ENCODE measurements at places on chromosomes 1 and 21. TPM values are rescaled to one million over a fixed set of nuclear protein-coding genes. Genes with fewer than 3 reads are reported as not detected.

GRCh38 chr1:78586572-78586971 lies 33.7 kb upstream of the IFI44L start:
- no peak overlapping the region for H3K27ac ChIP-seq
- H3K4me3 ChIP-seq = no peak overlapping the region
- H3K27me3 ChIP-seq = no peaks in the 10 kb centered on the region
- H3K4me1 ChIP-seq = no peaks in the 10 kb centered on the region
- no peak for DNase-seq

DNA sequence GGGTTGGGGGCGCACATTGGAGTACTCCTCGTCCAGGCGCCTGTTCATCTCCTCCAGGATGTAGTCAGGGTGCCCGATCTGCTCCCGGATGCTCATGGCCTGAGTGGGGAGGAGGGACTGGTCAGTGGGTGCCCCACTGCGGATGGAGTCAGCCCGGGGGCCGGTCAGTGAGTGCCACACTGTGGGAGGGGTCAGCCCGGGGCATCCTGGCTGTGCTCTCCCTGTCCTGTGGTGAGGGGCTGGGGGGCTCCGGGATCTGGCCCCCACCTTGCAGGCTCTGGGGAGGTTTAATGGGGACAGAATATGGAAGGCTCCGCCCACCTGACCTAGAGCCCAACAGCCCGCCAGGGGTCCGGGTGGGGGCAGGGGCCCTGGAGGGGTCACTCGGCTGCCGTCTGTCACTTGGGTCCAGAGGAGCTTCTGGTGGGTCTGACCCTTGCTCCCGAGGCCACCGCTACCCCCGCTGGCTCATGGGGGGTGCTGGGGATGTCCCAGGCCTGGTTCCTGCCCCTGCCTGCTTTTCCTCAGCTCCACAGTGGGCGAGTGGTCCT lies 8.8 kb downstream of the PRXL2B start:
- no peak for DNase-seq
- H3K4me3 ChIP-seq = no peak overlapping the region
- no peaks in the 10 kb centered on the region for H3K27me3 ChIP-seq

GRCh38 chr1:61605607-61606321 lies 119.2 kb downstream of the TM2D1 start:
- H3K36me3 ChIP-seq = no peaks in the 10 kb centered on the region
- DNase-seq = no peak
- no peaks in the 10 kb centered on the region for H3K27me3 ChIP-seq
- H3K4me1 ChIP-seq = peaks cover 3% of the 10 kb centered on the region
- H3K27ac ChIP-seq = peak overlapping the region; percentile 79

DNA sequence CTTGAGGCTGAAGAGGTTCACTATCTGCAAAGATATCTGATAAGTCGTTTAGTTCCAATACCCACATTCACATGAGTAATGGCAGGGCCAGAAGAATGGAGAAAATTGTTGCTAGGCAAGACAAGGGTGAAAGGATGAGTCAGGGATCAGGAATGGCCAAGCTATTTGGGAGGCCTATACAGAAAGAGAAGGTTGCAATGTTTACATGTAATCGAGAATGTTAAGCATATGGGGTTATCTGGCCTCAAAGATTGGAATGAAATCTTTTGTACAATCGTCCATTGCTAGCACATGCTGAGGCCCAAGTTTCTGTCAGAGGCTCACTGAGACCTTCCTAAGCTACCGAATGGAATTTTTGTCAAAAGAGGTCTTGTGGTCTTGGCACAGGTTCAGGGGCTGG lies 299.9 kb upstream of the PLD5 start:
- no peaks in the 10 kb centered on the region for H3K4me1 ChIP-seq
- no peaks in the 10 kb centered on the region for H3K27me3 ChIP-seq
- H3K27ac ChIP-seq = no peak overlapping the region
- no peak overlapping the region for H3K4me3 ChIP-seq

DNA sequence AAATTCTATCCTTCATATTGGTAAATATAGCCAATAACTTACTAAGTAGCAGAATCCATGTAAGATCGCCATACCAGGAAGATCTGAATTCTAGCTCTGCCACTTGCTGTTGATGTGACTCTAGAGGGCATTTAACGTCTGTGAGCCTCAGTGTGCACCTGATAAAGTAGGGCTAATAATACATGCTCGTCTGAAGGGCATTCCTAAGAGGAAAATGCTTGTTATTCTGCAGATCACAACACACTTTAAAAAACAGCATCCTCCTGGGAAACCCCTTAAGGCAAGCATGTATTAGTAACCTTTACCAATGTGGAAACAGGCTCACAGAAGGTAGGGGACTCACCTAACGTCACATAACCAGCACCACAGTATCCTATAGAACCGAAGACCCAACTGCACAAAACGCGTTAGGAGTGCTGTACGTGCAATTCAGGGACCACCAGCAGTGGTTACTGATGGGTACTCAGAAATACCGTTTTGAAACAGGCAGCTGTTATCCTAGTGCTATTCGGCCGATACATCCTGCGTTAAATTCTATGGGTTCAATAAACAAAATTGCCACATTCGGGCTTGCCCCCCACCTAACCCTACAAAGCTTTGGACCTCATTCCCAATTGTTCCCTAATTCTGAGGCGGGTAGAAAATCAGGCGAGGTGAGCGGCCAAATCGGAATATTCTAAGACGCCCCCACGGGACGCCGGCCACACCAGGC lies 758 bp downstream of the DEPDC1 start:
- H3K27me3 ChIP-seq = no peaks in the 10 kb centered on the region

- no peaks in the 10 kb centered on the region for H3K36me3 ChIP-seq
- no peak for DNase-seq
- H3K27ac ChIP-seq = no peak overlapping the region
- H3K4me1 ChIP-seq = no peaks in the 10 kb centered on the region
- no peaks in the 10 kb centered on the region for H3K27me3 ChIP-seq
- H3K4me3 ChIP-seq = no peak overlapping the region
These were observed 61.4 kb upstream of the CNN3 start for GRCh38 chr1:94988356-94988755.

DNA sequence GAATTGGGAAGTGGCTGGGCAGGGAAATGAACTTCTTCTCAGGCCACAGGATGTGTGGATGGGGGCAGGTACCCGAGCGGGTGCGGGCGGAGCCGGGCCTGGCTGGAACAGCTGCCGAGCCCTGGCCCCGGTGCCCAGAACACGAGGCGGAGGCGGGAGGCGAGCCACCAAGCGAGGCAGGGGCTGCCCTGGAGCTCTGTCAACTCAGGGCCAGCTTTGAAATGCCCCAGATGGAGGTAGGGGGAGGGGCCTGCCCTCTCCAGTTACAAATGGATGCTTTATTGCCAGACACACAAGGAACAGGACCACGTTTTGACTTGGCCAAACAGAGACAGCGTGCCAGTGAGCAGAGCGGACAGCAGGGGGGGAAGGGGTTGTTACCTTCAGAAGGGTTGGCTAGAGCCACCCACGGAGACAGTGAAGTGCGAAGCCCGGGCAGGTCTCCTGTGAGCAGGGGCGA lies 240.4 kb downstream of the SDCCAG8 start:
- no peaks in the 10 kb centered on the region for H3K27me3 ChIP-seq
- H3K36me3 ChIP-seq = peaks cover 17% of the 10 kb centered on the region
- DNase-seq = no peak
- H3K4me1 ChIP-seq = no peaks in the 10 kb centered on the region
- H3K4me3 ChIP-seq = no peak overlapping the region

- peaks cover 16% of the 10 kb centered on the region for H3K36me3 ChIP-seq
- H3K4me1 ChIP-seq = peaks cover 70% of the 10 kb centered on the region
- H3K4me3 ChIP-seq = no peak overlapping the region
These were observed 36.8 kb upstream of the PPP1R15B start for GRCh38 chr1:204448344-204448964.

- H3K4me1 ChIP-seq = peaks cover 7% of the 10 kb centered on the region
- peaks cover 100% of the 10 kb centered on the region for H3K36me3 ChIP-seq
- no peak overlapping the region for H3K27ac ChIP-seq
- DNase-seq = no peak
These were observed 120.8 kb upstream of the BMP8A start for GRCh38 chr1:39370602-39371001.

GRCh38 chr1:25958465-25958864 lies 39.4 kb downstream of the PAFAH2 start:
- no peak overlapping the region for H3K27ac ChIP-seq
- H3K4me1 ChIP-seq = no peaks in the 10 kb centered on the region
- peaks cover 59% of the 10 kb centered on the region for H3K36me3 ChIP-seq
- H3K4me3 ChIP-seq = no peak overlapping the region
- no peaks in the 10 kb centered on the region for H3K27me3 ChIP-seq

DNA sequence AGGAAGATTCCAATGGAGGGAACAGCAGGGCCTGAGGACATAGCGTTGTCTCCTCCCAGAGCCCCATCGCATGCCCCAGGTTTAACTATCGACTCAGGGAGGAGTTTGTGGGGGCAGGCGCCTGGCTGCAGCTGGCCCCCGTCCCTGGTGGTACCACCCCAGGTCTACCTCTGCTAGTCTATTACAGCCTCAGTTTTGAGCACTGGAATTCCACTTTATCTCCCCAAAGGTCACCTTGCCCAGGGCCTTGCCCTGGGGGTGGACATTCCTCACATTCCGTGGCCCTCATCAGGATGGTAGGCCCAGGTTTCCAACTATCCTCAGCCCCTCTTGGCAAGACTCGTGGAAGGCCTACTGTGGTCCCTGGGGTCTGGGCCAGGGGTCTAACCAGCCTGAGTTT lies 65.4 kb upstream of the SSBP3 start:
- DNase-seq = no peak
- H3K4me3 ChIP-seq = no peak overlapping the region
- no peaks in the 10 kb centered on the region for H3K36me3 ChIP-seq
- peaks cover 7% of the 10 kb centered on the region for H3K27me3 ChIP-seq
- H3K27ac ChIP-seq = no peak overlapping the region

GRCh38 chr1:37453647-37454046 lies 20.7 kb upstream of the ZC3H12A start:
- no peak overlapping the region for H3K4me3 ChIP-seq
- DNase-seq = no peak
- no peaks in the 10 kb centered on the region for H3K4me1 ChIP-seq
- no peaks in the 10 kb centered on the region for H3K36me3 ChIP-seq
- no peaks in the 10 kb centered on the region for H3K27me3 ChIP-seq
- no peak overlapping the region for H3K27ac ChIP-seq

DNA sequence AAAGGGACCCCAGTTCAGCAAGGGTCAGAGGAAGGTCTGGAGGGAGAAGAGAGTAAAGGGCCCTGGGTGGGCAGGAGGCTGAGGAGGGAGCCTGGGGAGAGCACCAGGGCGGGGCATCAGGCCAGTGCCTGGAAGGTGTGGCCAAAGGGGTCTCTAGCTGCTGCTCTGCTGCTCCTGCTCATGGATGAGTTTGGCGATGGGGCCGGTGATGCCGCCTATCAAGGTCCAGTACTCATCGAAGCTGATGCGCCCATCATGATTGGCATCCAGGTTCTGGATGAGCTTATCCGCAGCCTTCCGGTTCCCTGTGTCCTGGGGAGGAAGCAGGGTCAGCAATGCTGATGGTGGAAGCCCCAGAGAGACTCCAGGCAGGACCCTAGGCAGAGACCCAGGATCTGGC lies 5.6 kb downstream of the S100A16 start:
- H3K36me3 ChIP-seq = peaks cover 10% of the 10 kb centered on the region
- no peaks in the 10 kb centered on the region for H3K27me3 ChIP-seq
- no peak overlapping the region for H3K4me3 ChIP-seq
- no peak overlapping the region for H3K27ac ChIP-seq
- peaks cover 54% of the 10 kb centered on the region for H3K4me1 ChIP-seq

DNA sequence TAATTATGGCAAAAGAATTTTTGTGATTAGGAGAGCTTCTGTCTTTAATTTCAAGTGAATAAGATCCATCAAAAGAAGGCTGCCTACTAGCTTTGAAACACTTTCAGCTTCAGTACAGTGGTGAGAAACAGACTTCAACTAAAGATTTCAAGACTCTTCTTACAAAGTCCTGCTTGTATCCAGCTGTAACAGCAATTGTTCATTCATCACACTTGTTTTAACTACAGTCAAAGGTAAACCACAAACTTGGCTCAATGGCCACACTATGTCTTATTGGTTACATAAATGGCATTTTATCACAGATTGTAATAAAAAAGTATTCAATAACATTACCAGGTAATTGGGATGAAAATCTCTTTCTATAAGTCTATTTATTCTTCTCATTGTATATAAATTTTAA lies 59.2 kb downstream of the WARS2 start:
- DNase-seq = no peak
- peaks cover 32% of the 10 kb centered on the region for H3K4me1 ChIP-seq
- H3K4me3 ChIP-seq = no peak overlapping the region
- H3K27me3 ChIP-seq = no peaks in the 10 kb centered on the region
- no peak overlapping the region for H3K27ac ChIP-seq
- H3K36me3 ChIP-seq = no peaks in the 10 kb centered on the region

DNA sequence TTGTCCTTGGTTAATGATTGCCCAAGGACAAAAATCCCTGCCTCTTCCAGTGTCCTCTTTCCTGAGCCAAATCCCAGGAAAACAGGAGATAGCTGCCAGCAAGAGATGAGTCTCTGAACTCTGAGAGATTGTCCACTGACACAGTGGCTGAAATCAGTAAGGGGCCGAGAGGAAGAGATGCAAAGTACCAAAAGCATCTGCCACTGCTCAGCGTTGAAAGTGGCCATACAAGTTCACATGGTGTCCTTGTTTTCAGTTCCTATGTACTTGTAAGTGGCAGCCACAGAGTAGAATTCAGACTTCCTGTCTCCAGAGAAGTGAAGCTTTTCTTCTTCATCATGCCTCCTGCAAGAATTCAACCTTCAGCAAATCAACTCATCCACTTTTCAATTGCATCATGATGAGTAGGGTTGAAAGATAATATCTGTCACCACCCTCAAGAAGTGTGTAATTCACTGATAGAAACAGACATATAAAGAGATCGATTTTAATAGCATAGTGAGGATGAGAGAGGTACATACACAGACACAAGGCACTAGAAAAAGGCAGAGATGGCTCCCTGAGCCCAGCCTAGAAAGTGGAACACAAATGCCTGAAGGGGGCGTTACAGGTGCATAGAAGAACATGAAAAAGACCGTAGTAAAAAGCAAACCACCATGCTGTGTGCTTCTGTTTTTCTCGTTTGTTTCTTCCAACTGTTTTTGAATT lies 185.8 kb downstream of the MRPL39 start:
- H3K4me3 ChIP-seq = no peak overlapping the region
- H3K27ac ChIP-seq = no peak overlapping the region
- H3K36me3 ChIP-seq = no peaks in the 10 kb centered on the region
- H3K27me3 ChIP-seq = no peaks in the 10 kb centered on the region
- no peak for DNase-seq

GRCh38 chr1:181044449-181044966 lies 10.7 kb downstream of the MR1 start:
- no peak overlapping the region for H3K27ac ChIP-seq
- H3K27me3 ChIP-seq = no peaks in the 10 kb centered on the region
- no peak overlapping the region for H3K4me3 ChIP-seq
- H3K36me3 ChIP-seq = no peaks in the 10 kb centered on the region

- H3K36me3 ChIP-seq = no peaks in the 10 kb centered on the region
- peak; percentile 78 for DNase-seq
- H3K27ac ChIP-seq = no peak within 1 kb of the TSS
- no peaks in the 10 kb centered on the region for H3K4me1 ChIP-seq
These were observed at the start of gene IL20 for GRCh38 chr1:206864939-206865671. Gene IL20, plus strand, starts transcription at chr1:206865623. Its CDS starts 230 bp downstream, at chr1:206865853.

The WNT3A gene
- total RNA-seq = not detected

The CHODL gene
- total RNA-seq = 0.52 TPM

The OR2M3 gene
- not detected for total RNA-seq

The LAMC2 gene
- total RNA-seq = 1.4 TPM

The BMP8B gene
- 0.42 TPM for total RNA-seq

The MARK1 gene
- total RNA-seq = 16.7 TPM

The CFHR2 gene
- total RNA-seq = not detected

The HCRTR1 gene
- 0.82 TPM for total RNA-seq

The PCBP3 gene
- 2.5 TPM for total RNA-seq

The MIA3 gene
- total RNA-seq = 64.2 TPM

The CTSK gene
- 3.8 TPM for total RNA-seq

The LAMB3 gene
- 3.6 TPM for total RNA-seq

The EXO1 gene
- not detected for total RNA-seq

The HES2 gene
- not detected for total RNA-seq

The LCK gene
- 0.40 TPM for total RNA-seq

The LCE1A gene
- not detected for total RNA-seq

The SERPINC1 gene
- total RNA-seq = not detected
